ENCODE measurements at places on chromosomes 1 and 21.

DNA sequence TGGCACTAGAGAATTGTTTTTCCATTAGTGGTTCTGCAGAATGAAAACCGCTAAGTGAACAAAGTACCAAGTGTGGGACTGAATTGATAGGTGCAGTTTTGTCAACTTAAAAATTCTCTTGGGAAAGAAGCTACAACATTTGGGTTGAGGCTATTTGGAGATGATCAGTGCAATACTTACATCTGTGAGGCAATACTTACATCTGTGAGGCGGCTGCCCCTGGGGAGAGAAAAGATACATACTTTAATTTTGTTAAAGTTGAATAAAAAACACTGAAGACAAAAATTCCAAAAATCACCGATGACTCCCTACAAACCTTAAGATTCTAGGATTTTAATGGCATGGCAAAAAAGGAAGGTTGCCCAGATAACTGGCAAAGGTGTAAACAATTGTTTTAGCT is 1.7 kb downstream of the CFAP410 start:
- DNase-seq, result no peak

DNA sequence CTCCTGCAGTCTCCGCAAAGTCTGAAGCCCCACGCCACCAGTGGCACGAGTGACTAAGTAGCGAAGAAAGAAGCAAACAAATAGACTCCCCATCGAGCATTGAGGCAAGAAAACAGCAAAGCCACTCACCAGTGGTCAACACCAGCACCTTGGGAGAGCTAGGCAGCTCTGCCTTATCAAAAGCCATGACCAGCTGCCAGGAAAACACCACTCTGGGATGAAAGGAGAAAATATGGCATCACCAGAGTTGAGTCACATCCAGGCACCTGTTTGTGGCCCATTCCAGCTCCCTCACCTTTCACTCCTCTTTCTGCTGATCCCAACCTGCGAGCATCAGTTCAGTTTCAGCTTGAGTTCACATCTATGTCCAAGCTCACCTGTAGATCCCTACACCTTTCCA is 17.2 kb downstream of the PDZK1 start:
- DNase-seq, result no peak

DNA sequence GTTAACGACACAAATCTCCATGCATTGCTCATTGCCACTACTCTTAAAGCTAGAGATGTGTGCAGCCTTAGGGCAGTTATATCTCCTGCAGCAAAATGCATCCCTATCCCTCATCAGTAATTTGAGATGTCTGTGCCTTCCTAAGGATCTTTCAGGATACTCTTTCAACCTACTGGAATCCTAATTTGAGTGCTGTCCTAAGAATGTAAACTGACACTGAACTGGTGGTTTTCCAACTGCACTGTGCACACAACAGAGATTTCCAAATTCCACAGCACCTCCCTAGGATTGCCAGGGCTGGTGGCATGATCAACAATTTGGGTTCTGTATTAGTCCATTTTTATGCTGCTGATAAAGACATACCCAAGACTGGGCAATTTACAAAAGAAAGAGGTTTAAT is 193.9 kb downstream of the LTN1 start:
- no peak for DNase-seq

GRCh38 chr1:74652711-74653139 is 20.9 kb downstream of the ERICH3 start:
- DNase-seq, result no peak

- no peak for DNase-seq
These were observed 29.6 kb upstream of the CADM3 start for GRCh38 chr1:159141584-159142390.

DNA sequence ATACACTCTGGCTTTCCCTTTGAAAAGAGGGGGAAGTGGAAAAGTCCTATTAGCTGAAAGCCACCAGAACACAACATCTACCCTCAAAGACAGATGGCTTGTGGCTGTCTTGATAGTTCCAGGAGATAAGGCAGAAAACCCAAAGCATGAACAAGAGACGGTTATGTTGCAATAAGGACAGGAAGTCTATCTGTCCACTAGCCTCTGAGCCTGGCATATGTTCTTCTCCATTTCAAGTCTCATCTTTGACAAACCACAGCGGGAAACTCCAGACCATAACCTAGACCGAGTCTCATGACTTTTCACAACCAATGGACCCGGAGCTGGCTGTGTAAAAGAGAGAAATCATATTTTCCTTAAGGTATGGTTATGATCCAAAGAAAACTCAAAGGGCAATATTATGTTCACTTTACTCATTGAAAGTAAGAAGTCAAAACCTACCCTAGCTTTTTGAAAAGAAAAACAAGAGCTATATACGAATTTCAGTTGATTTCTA is 33.8 kb downstream of the DUSP10 start:
- DNase-seq, result no peak

DNA sequence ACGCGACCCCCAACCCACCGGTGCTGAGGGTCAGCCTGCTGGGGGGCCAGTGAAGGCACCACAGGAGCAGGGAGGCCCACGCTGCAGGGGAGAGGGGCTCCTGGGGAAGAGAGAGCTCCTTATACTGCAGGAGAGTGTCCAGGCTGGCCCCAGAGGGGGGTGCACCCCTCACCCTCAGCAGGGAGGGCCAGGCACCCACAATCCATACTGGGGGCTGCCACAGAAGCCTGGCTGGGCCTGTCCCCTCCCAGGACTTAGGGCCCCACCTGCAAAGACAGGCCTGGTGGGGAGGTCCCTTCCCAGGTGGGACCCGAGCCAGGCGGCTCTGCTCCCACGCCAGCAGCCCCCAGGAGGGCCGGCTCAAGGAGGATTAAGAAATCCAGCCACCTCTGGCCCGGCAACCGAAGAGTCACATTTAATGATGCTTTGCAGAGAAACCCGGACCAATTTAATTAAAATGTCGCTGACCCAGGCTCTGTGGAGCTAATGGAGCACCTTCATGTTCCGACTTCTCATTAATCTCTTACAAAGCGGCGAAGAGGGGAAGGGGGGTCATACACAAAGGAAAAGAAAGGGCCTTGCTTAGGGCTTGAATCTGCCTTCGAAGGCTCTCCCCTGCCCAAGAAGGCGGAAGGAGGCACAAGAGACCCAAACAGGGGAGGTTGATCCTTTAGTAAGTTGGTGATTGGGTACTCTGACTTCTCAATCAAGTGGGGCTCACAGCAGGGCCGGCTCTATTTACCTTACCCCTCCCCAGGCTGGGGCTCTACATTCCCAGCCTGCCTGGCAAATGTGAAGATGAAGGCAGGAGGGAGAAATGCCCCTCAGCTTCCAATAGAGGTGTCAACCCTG is 25.0 kb downstream of the WNT9A start:
- DNase-seq, result no peak

Measured in Caco-2 (cell line).